NCI-H2029 (cell line): ENCODE measurements at places on chromosomes 11 and 22.
A peak's percentile ranks its signal among the peaks of the same experiment; 100 is the strongest.

DNA sequence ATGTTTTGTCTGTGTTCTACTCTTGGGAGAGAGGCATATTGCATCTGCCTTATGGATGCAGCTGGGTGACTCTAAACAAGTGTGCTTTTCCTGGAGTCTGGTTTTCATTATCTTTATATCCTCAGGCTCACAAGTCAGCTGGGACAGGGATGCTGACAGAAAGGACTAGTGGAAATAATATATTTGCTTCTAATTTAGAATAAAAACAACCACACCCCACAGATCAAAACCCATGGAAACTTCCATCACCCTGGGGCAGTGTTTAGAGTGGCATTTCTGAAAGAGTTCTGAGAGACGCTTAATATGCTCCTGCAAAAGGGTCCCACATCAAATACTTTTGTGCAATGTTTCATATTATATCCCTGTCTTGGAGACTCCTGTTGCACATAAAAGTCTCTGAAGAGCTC lies 20.8 kb downstream of the KCNE3 start:
- DNase-seq: no peak

GRCh38 chr11:45599161-45599943 lies 66.1 kb downstream of the CHST1 start:
- no peak for DNase-seq

- DNase-seq: no peak
Measured at GRCh38 chr11:116984589-116984988, 113.6 kb downstream of the SIK3 start.

DNA sequence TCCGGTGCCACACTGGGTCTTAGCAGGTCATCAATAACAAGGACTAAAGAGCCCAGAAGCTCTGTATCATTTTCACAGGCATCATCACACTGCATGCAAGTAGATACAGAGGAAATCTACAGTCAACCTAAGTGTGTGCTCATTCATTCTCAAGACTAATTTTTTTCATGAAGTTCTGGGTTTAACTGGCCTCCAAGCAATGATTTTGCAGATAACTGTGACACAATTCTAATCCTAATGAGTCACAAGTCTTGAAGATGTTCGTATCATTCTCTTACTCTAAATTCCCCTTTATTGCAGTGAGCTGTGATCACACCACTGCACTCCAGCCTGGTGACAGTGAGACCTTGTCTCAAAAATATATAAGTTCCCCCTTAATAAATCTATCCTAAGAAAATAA lies 2.5 kb downstream of the OR52W1 start:
- DNase-seq: no peak

DNA sequence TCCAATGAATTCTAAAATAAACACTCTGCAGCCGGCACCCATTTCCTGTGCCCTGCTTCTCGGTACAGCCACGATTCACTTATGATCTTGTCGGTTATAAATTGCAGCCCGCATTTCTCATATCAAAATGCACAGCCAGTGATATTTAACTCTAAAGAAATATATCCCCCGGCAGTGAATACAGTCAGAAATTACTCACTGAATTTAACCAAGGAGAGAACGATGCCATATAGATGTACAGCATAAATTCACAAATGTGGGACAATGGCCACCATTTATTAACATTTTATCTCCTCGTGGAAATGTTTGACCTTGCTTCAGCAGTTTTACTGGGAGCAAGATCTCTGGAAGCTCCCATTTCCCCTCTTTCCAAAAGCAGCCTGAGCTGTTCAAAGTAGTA lies 1517.8 kb downstream of the BRD1 start:
- DNase-seq: no peak

- DNase-seq: no peak
Measured at GRCh38 chr11:108241330-108242037, 18.6 kb downstream of the ATM start.

- no peak for DNase-seq
Measured at GRCh38 chr11:124339396-124340141, 19.6 kb upstream of the OR8D2 start.

GRCh38 chr11:35150454-35150853 lies 11.5 kb downstream of the CD44 start:
- DNase-seq: no peak

DNA sequence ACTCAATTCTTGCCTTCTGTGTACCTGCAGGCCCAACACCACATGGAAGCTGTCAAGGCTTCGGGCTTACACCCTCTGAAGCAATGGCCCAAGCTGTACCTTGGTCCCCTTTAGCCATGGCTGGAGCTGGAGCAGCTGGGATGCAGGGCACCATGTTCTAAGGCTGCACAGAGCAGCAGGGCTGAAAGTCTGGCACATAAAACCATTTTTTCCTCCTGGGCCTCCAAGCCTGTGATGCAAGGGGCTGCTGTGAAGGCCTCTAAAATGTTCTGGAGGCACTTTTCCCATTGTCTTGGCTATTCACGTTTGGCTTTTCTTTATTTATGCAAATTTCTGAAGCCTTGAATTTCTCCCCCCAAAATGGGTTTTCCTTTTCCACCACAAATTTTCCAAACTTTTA lies 102.1 kb upstream of the SLC5A12 start:
- DNase-seq: no peak

- peak; percentile 12 for DNase-seq
Measured at GRCh38 chr11:125990244-125990643, 44.4 kb downstream of the VSIG10L2 start.

DNA sequence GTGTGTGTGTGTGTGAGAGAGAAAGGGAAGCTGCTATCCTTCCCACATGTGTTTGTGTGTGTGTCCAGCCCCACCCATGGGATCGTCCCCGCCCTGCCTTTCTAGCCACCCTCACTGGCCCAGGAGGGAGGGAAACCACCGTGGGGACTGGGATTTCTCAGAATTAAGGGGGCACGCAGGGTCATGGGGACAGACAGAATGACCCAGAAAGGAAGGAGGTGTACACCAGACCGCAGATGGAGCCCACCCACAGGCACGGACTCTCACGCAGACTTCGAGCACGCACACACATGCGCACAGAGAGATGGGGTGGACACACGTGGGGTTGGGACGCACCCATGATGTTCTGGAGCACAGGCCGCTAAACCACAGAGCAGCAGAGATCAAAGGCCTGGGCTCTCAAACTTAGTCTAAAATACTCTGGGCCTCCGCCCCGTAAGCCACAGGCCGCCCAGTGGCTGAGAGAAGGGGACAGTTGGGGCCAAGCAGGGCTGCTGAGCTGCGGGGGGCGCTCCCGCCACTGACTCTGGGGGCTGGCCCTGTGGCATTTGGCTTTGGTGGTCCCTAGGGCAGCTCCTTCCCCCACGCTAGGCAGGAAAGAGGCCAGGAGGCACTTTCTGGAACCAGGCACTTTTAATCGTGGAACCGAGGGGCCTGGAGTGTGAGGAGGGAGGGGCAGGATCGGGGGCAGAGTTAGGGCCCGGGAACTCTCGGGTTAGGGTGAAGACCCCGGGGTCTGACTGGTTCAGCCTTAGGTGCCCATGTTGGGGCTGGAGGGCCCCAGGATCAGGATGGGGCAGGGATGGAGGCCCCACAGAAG lies 1.5 kb downstream of the IFITM5 start:
- no peak for DNase-seq

DNA sequence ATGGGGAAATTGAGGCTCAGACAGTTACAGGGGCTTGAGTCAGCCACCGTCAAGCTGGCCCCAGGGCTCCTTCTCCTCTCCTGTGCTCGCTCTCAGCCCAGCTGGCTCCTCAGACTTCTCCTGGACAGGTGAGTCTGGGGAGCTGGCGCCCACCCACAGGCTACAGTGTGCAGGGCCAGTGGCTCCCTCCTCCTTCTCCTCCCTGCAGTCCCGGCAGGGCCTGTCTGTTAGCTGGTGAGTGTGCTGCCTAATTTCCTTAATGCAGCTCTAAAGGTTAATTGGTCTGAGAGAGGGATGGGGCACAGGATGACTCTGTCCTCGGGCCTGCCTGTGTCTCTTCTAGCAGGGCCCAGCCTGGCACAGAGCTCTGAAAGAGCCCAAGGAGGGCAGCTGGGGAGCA lies 31.7 kb downstream of the LMO1 start:
- no peak for DNase-seq

DNA sequence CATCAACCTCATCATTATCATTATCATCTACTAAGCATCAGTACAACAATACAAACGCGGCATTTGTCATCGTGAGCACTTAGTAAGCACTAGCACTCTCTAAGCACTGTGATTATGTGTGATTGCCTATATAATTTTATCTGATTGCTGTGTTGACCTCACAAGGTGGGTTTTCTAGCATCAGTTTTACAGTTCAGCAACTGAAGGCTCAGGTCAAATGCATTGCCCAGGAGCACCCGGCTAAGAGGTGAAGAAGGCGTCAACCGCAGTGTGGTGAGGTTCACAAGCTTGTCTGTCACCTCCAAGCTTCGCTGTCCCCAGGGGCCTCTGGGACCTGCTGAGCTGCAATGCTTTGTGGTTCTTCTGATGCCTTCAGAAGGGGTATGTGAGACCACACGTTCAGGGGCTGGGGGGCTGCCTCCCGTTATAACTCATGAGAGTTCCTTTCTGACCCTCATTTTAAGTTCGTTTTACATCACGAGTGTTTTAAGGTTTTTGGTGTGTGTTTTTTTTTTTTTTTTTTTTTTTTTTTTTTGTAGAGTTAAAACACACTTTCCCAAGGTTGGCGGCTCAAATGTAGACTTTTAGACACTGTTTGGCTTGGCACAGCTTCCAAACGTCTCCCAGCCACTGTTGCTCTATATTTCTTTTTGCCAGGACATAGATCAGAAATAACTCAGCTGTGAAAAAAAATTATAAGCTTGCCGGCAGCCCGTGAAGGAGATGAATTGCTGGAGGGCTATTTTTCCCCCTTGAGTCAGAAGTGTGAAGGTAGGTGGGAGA lies 33.8 kb upstream of the SCUBE1 start:
- no peak for DNase-seq

DNA sequence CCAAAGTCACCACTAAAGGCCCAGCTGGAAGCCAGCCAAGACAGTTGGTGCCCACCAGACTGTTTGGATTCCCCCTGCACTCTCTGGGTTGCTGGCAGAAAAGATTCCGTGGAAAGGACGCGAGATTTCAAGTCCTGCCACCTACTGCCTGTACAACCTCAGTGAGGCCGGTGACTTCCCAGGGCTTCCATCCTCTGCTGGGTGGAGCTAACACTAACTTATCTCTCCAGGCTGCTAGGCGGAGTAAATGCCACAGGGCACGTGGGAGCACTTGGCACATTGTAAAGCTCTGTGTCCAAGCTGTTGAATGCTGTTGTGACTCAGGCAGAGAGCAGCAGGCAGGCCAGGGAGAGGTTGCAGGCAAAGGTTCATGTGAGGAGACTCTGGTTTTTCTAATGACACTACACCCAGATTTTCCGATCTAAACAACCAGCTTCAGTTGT lies 50.9 kb upstream of the CDON start:
- DNase-seq: peak; percentile 95

DNA sequence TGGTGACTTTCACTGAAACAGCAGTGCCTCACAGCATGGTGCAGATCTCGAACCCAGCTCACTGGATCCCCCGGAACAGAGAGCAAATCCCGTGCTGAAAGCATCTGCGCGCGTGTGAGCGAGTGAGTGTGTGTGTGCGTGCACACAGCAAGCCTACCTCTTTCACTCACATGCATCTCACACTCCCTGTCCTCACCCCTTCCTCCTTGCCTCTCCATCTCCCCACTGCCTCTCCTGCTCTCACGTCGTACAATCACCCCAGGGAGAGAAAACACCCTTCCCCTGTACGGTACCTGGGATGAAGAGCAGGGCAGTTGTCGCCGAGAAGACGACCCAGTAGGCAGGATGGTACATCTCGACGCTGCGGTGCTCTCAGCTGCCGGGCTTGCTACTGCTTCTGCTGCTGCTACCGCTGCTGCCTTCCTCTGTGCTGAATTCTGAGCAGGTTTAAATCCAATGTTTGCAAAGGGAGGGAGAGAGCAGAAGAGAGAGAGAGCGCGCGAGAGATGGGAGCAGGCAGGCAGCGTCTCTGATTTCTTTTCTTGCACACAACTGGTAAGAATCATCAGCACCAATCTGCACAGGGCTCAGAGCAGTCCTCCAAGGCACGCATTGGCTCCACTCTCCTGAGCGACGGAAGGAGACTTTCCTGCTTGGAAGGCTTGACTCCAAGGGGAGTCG lies at the start of gene OPCML:
TSS of gene OPCML (minus strand) at position 531 of the 681 bp plus-strand sequence.
- DNase-seq: no peak

DNA sequence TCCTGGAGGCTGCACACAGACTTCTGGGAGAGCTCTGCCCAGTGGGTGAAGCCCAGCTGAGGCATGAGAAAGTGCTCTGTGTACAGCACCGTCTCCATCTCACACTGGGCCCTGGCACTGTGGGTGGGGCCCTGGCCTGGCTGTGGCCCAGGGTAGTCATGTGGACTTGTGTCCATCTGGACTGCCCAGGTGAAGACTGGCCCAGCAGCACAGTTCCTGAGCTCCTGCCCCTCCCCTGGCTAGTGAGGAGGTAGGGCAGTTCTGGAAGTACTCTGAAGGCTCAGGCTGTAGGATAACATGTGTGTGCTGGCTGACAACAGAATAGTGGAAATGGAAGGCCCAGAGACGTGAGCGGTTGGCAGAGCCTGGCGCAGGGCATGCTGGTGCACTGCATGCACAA lies 35.4 kb downstream of the RSPH14 start:
- DNase-seq: no peak

DNA sequence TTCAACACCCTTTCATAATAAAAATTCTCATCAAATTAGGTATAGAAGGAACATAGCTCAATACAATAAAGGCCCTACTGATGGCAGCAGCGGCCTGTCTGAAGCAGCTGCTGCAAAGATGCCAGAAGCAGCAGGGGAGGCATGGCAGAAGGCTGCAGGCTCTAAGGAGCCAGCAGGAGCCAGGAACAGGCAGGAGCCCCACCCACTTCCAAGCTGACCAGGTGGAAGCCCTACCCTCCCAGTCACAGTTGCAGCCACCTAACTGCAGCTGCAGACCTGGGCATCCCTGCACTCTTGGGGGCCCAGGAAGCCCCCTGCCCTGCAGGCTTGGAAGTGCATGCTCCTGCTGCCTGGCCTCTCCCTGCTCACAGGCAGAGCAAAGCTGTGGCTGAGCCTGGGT lies 18.2 kb upstream of the OR6A2 start:
- no peak for DNase-seq

DNA sequence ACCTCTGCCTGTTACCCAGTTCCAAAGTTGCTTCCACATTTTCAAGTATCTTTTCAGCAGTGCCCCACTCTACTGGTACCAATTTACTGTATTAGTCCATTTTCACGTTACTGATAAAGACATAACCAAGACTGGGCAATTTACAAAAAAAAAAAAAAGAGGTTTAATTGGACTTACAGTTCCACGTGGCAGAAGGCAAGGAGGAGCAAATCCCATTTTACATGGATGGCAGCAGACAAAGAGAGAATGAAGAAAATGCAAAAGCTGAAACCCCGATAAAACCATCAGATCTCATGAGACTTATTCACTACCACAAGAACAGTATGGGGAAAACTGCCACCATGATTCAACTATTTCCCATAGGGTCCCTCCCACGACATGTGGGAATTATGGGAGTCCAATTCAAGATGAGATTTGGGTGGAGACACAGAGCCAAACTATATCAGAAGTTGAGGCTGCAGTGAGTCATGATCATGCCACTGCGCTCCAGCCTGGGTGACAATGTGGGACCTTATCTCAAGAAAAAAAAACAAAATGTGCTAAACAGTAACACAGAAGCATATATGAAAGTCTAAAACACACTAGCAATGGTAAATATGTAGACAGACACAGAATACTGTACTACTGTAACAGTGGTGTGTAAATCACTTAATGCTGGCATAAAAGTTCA lies 190.3 kb upstream of the ZC3H12C start:
- DNase-seq: no peak

GRCh38 chr11:1935156-1936071 lies 11.7 kb upstream of the MRPL23 start:
- no peak for DNase-seq

GRCh38 chr22:23531966-23532705 lies 48.0 kb downstream of the IGLL1 start:
- DNase-seq: no peak
